Activated T-helper 2 cell treated with anti-CD3 and anti-CD28 coated beads, Interferon-gamma antibody, Interleukin-2, Interleukin-4, amounts not matched to agents 10 μg/mL and 5 μg/mL and 100 μg/mL, durations not matched to agents 14 hours and 24 hours and 36 hours (primary cell): ENCODE measurements at places on chromosomes 3 and 15. TPM values are rescaled to one million over a fixed set of nuclear protein-coding genes. Genes with fewer than 3 reads are reported as not detected.

The BDH1 gene
- 140 and 146 TPM in 2 replicates for total RNA-seq

The PPM1L gene
- total RNA-seq, result 2.6 and 2.9 TPM in 2 replicates

The MKRN2 gene
- total RNA-seq, result 21.9 and 24.7 TPM in 2 replicates

The TM4SF4 gene
- total RNA-seq, result not detected in 2 replicates

The SCG5 gene
- 2.0 and 3.7 TPM in 2 replicates for total RNA-seq

DNA sequence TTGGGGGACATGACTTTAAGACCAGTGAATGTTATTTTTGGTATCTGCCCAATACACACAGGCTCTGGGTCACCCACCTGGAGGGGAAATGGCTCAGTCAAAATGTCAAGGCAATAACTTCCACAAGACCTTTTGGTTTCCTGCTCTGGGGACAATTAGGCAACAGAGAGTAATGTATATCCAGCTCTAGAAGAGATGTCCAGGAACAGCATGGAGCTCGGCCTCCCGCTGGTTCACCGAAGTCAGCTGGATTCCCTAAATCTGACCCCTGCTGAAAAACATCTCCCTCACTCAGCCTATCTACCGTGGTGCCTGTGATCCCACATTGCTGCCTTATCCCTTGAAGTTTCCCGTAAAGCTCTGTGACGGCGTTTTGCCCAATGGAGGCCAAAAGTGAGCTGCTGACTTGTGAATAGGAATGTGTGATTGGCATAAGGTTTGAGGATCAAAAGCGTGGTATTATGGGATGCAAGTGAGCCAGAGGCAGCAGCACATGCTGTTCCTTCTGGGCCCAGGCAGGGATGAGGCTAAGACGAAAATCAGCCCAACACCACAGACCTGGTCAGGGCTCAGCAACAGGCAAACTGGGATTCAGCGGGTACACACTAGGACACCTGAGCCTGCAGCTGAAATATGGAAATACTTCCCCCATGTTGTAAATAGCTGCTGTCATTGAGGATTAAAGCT is 47.2 kb upstream of the SLC6A11 start:
- no peaks in the 10 kb centered on the region for H3K36me3 ChIP-seq
- H3K4me1 ChIP-seq, result no peaks in the 10 kb centered on the region
- no peak for DNase-seq

GRCh38 chr15:87047203-87047965 is 967.7 kb downstream of the AGBL1 start:
- no peaks in the 10 kb centered on the region for H3K4me1 ChIP-seq
- H3K36me3 ChIP-seq, result no peaks in the 10 kb centered on the region
- H3K27me3 ChIP-seq, result no peaks in the 10 kb centered on the region
- H3K4me3 ChIP-seq, result no peak overlapping the region

- DNase-seq, result peak; percentile 49
- H3K27me3 ChIP-seq, result no peaks in the 10 kb centered on the region
- peaks cover 18% of the 10 kb centered on the region for H3K4me1 ChIP-seq
- no peak overlapping the region for H3K4me3 ChIP-seq
- peak overlapping the region; percentile 79 for H3K27ac ChIP-seq
These were observed 27.2 kb downstream of the INTS14 start for GRCh38 chr15:65583701-65584100.

DNA sequence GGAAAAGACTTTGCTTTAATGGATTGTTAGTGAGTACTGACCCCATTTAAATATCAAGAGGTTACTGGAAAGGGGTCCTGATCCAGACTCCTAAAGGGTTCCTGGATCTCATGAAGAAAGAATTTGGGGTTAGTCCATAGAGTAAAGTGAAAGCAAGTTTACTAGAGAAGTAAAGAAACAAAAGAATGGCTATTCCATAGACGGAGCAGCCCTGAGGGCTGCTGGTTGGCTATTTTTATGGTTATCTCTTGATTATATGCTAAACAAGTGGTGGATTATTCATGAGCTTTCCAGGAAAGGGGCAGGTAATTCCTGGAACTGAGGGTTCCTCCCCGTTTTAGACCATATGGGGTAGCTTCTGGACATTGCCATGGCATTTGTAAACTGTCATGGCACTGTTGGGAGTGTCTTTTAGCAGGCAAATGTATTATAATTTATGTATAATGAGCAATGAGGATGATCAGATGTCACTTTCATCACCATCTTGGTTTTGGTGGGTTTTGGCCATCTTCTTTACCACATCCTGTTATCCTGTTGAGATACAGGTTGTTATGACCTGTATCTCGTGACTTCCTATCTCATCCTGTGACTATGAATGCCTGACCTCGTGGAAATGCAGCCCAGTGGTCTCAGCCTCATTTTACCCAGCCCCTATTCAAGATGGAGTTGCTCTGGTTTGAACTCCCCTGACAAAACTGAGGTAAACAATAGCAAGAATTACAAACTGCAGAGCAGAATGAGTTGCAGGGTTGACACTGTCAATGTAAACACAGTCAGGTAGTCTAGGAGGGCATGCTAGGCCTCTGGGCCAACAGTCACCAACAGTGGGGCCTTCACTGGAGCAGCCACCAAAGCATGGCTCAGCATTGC is 10.3 kb upstream of the GPR160 start:
- peak; percentile 18 for DNase-seq
- H3K27ac ChIP-seq, result peak overlapping the region; percentile 55
- H3K36me3 ChIP-seq, result no peaks in the 10 kb centered on the region
- H3K4me3 ChIP-seq, result no peak overlapping the region

- no peak overlapping the region for H3K27ac ChIP-seq
- H3K4me3 ChIP-seq, result no peak overlapping the region
- H3K27me3 ChIP-seq, result no peaks in the 10 kb centered on the region
- H3K4me1 ChIP-seq, result no peaks in the 10 kb centered on the region
- DNase-seq, result no peak
These were observed 230.5 kb upstream of the AGTR1 start for GRCh38 chr3:148466980-148467740.

- H3K4me1 ChIP-seq, result peaks cover 18% of the 10 kb centered on the region
- peak; percentile 22 for DNase-seq
- no peak overlapping the region for H3K4me3 ChIP-seq
- peaks cover 81% of the 10 kb centered on the region for H3K36me3 ChIP-seq
- no peaks in the 10 kb centered on the region for H3K27me3 ChIP-seq
These were observed 24.3 kb downstream of the MTHFS start for GRCh38 chr15:79872358-79873017.

GRCh38 chr3:188916934-188917401 is 254.8 kb upstream of the TPRG1 start:
- H3K4me1 ChIP-seq, result peaks cover 42% of the 10 kb centered on the region
- peaks cover 7% of the 10 kb centered on the region for H3K27me3 ChIP-seq
- peak; percentile 28 for DNase-seq
- peaks cover 13% of the 10 kb centered on the region for H3K36me3 ChIP-seq
- H3K4me3 ChIP-seq, result peak overlapping the region; percentile 37

DNA sequence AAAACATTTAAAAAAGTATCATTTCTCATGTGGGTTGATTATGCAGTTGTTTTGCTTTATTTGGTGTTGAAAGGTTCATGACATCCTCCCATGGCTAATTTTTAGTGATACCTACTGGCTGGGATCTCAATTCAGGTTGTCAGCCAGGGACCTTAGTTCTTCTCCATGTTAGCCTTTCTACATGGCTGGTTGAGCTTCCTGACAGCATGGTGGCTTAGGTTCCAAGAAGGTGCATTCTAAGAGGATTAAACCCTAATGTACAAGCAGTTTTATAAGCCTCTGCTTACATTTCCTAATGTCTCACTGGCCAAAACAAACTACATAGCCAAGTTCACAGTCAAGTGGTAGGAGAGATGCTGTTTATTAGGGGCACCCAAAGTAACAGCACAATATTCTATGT is 9.4 kb upstream of the TM6SF1 start:
- H3K4me3 ChIP-seq, result no peak overlapping the region
- H3K4me1 ChIP-seq, result no peaks in the 10 kb centered on the region
- no peak overlapping the region for H3K27ac ChIP-seq
- peaks cover 49% of the 10 kb centered on the region for H3K27me3 ChIP-seq
- H3K36me3 ChIP-seq, result no peaks in the 10 kb centered on the region

GRCh38 chr3:127071597-127072001 is 88.7 kb downstream of the PLXNA1 start:
- H3K27me3 ChIP-seq, result no peaks in the 10 kb centered on the region
- no peak overlapping the region for H3K4me3 ChIP-seq
- H3K36me3 ChIP-seq, result no peaks in the 10 kb centered on the region
- H3K27ac ChIP-seq, result no peak overlapping the region

DNA sequence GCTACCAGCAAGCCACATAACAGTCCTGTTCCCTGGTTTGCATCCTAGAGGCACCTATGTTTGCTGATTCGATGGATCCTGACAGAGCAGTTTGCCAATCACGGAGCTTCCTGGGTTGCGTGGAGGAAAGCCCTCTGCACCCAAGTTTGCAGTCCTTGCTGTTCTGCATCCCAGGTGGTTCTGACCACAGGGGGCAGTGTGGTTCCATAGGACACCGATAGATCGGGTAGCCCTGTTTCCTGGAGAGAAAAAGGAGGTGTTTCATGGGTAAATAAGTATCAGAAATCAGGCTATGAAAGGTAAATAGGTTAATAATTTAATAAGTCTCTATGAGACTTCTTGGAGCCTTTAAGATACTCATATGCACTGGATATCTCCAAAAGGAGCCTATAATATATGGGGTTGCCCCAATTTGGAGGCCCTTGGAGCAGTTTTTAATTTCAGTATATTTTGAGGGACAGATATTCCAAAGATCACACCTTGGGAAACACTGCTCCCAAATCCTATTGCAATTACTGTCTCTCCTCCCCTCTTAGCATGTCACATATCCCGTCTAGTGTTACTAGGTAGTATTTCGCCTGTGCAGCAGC is 194.6 kb upstream of the TPM1 start:
- peak; percentile 15 for DNase-seq
- no peaks in the 10 kb centered on the region for H3K36me3 ChIP-seq
- peaks cover 3% of the 10 kb centered on the region for H3K27me3 ChIP-seq
- no peaks in the 10 kb centered on the region for H3K4me1 ChIP-seq
- no peak overlapping the region for H3K27ac ChIP-seq
- no peak overlapping the region for H3K4me3 ChIP-seq

DNA sequence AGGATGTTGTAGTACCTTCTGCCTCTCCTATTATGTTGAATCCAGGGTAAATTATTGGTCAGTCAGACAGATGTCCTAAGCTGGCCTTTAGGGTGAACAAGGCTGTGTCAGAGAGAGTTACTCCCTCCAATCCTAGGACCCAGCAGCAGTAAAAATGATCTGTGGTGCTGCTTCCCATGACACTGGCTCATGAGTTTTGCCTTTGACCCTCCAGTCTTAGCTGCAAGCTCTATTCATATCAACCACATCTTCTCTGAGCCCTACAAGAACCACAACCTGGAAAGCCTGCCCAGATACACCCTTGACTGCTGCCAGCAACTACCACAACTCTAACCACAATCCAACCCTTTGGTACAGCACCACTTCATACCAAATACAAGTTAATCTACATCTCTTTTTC is 27.2 kb upstream of the PHLDB2 start:
- peak; percentile 10 for DNase-seq
- peaks cover 4% of the 10 kb centered on the region for H3K27me3 ChIP-seq
- no peaks in the 10 kb centered on the region for H3K36me3 ChIP-seq
- H3K4me3 ChIP-seq, result no peak overlapping the region
- H3K4me1 ChIP-seq, result peaks cover 8% of the 10 kb centered on the region

DNA sequence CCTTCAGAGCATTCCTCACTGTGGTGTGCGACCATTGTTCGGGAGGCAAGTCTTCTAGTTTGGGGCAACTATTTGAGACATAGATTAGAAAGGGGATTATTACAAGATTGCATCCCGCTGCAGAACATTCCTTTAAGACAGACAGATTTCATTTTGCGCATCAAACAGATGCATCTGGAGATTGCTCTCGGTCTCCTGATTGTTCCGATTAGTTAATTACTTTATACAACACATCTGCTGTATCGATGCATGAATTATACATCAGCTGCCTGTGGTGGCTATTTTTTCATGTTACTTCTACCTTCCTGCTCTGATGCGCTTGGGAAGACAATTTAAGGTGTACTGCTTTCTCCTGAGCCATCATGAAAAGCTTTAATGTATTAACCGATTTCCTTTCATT is 10.0 kb downstream of the SATB1 start:
- peaks cover 83% of the 10 kb centered on the region for H3K4me1 ChIP-seq
- no peak for DNase-seq
- peak overlapping the region; percentile 68 for H3K27ac ChIP-seq
- peaks cover 93% of the 10 kb centered on the region for H3K36me3 ChIP-seq

GRCh38 chr15:64623347-64623996 is 151.9 kb downstream of the RBPMS2 start:
- peaks cover 67% of the 10 kb centered on the region for H3K4me1 ChIP-seq
- H3K27me3 ChIP-seq, result no peaks in the 10 kb centered on the region
- peaks cover 29% of the 10 kb centered on the region for H3K36me3 ChIP-seq
- peak overlapping the region; percentile 59 for H3K4me3 ChIP-seq
- no peak for DNase-seq

GRCh38 chr3:84904816-84905555 is 53.8 kb upstream of the CADM2 start:
- no peaks in the 10 kb centered on the region for H3K27me3 ChIP-seq
- no peak overlapping the region for H3K27ac ChIP-seq
- H3K36me3 ChIP-seq, result no peaks in the 10 kb centered on the region
- no peak overlapping the region for H3K4me3 ChIP-seq
- DNase-seq, result no peak
- H3K4me1 ChIP-seq, result no peaks in the 10 kb centered on the region

- peaks cover 15% of the 10 kb centered on the region for H3K27me3 ChIP-seq
- no peak overlapping the region for H3K4me3 ChIP-seq
- H3K36me3 ChIP-seq, result no peaks in the 10 kb centered on the region
- peaks cover 21% of the 10 kb centered on the region for H3K4me1 ChIP-seq
- no peak overlapping the region for H3K27ac ChIP-seq
These were observed 79.6 kb upstream of the DCBLD2 start for GRCh38 chr3:98980915-98981596.

- no peaks in the 10 kb centered on the region for H3K36me3 ChIP-seq
- H3K4me3 ChIP-seq, result no peak overlapping the region
- H3K27me3 ChIP-seq, result peaks cover 2% of the 10 kb centered on the region
These were observed 87.8 kb upstream of the RNU6-1 start for GRCh38 chr15:67927501-67928168.
